Activated CD4-positive, alpha-beta T cell treated with anti-CD3 and anti-CD28 coated beads, Interleukin-2, Interleukin-4, amounts not matched to agents 100 ng/mL and 50 ng/mL, durations not matched to agents 16 hours and 8 hours (primary cell): ENCODE measurements at places on chromosomes 2 and 18.

DNA sequence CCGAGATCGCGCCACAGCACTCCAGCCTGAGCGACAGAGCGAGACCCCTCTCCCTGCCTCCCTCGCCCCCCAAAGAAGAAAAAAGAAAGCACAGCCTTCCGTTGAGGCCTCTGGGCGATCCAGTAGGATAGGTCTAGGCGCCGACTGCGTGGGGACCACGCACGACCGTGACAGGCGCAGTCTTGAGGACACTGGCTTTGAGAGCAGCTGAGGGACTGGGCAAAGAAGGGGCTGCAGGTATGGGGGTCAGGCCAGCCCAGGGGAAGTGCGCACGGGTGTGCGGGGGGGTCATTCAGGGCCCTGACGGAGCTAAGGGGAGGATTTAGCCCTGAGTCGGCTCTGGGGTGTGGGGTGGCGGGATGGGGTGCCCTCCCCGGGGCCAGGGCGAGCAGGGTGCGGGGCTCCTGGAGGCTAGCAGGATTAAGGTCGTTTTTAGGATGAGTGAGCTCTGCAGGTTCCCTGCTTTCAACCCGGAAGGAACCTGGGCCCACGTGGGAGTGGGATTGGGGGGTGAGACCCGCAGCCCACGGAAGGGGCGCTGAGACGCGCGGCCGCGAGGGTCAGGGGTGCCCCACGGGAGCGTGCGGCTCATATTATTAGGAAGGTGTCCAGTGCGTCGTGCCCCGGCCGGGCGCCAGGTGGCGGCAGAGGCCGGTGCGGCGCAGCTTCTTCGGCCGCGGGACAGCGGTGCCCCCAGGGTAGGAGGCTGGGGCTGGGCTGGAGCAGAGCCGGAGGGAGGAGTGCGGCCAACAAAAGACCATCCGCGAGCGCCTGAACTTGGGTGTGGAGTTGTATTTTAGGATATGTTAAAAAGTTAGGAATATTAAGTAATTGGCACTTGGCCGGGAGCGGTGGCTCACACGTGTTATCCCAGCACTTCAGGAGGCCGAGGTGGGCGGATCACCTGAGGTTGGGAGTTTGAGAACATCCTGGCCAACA lies 20.5 kb upstream of the ZNF236 start:
- DNase-seq, result peak; percentile 19

- no peak for DNase-seq
These were observed 8.6 kb upstream of the SERPINB2 start for GRCh38 chr18:63878925-63879324.

DNA sequence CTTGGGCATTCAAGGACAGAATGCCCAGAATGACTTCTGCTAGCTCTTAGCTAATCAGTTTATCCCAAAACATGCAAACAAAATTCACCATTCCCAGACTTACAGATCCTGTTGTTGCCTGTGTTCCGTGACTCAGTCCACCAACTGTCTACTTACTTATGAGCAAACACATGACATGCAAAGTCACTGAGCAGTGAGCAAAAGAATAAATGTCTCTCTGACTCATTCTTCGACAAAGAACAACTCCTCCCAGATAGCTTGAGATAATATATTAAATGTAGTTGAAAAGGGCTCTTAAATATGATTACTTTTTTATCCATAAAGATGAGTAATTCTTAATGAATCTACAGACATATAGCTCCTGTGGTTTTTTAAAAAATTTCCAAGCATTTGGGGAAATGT lies 9.0 kb upstream of the CREG2 start:
- peak; percentile 39 for DNase-seq

GRCh38 chr2:197786010-197786877 lies 1.1 kb upstream of the BOLL start:
- DNase-seq, result peak; percentile 57

GRCh38 chr2:150916467-150917396 lies 344.9 kb downstream of the RBM43 start:
- no peak for DNase-seq

- no peak for DNase-seq
These were observed 15.7 kb upstream of the GPR17 start for GRCh38 chr2:127630096-127630863.

DNA sequence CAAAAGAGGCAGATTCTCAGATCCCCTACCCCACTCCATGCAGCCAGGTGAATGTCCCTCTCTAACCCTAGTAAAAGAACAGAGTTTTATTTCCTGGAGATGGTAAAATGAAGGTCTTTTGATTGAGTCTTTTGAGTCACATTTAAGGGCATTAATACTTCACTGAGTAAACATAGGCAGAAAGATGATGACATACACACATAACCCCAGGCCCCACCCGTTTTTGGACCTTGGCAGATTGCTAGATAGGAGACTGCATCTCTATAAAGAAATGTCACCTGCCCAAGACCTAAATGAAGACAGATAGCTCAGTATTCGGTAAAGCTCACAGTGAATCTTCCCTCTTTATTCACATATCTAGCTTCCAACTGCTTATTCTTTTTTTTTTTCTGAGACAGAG lies 28.3 kb upstream of the PEX13 start:
- no peak for DNase-seq

- DNase-seq, result no peak
These were observed 371.8 kb upstream of the HS6ST1 start for GRCh38 chr2:128690431-128690830.
